Activated CD4-positive, alpha-beta T cell treated with anti-CD3 and anti-CD28 coated beads, Interleukin-2, Interleukin-4, amounts not matched to agents 100 ng/mL and 50 ng/mL, durations not matched to agents 16 hours and 8 hours (primary cell): ENCODE measurements at places on chromosomes 3 and 15.

DNA sequence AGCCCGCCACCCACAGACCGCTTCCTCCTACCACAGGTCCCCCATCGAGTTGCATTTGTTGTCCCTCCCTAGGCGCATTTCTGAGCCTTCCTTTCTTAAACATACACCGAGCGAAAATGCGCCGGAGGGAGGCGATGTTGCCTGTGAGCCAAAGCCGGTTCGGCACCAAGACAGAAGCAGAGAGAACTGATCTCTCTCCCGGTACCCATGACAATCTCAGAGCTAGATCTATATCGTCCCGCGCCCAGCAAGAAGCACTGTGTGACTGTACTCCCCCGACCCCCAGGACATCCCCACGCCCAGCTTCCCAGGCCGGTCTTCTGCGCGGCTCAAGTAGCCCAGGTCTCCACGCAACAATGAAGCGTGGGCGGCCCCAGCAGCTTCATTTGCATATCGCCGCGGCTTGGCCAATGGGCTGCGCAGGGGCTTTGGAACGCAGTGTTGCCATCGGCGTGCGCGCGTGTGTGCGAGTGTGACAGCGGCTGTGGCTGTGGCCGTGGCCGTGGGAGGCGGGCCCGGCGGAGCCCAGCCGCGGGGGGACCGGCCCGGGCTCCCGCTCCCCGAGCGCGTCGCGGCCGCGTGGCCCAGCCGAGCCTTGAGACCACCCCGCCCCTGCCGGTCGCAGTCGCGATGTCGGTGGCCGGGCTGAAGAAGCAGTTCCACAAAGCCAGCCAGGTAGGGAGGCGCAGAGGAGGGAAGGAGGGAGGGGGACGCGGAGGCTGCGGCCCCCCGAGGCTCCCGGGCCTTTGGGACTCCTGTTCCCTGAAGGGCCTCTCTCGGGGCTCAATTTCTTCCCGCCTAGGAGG is at the start of gene SH3GL3:
TSS of gene SH3GL3 (plus strand) at position 438 of the 806 bp plus-strand sequence. CDS start at position 631, 193 bp downstream.
- peak; percentile 46 for DNase-seq

DNA sequence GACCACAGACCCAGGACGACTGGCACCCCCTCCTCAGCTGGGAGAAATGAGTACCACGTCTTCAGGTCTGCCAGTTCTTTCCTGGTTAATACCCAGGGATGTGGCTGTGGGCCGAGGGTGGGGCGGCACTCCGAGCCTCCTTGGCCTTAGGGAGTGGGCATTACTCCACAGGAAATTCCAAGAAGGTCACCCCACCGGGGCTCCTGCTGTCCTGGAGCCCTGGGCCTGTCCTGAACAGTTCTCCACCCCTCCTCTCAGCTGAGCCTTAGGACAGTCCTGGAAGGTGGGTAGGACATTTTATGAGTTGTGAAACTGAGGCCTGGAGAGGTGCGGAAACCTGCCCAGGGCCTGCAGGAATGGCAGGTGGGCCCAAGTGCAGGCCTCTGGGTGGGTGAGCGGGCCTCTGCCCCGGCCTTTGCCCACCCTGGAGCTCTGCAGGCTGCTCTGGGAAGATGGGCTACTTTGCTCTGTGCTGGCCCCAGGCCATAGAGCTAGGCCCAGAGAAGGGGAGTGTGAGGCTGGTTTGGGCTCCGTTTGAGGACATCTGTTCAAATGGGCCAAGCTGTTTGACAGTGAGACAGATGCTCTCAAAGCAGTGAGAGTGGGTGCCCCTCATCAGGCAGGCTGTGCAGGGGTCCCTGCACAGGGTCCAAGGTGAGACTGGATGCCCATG is 103.1 kb downstream of the TMEM266 start:
- no peak for DNase-seq

DNA sequence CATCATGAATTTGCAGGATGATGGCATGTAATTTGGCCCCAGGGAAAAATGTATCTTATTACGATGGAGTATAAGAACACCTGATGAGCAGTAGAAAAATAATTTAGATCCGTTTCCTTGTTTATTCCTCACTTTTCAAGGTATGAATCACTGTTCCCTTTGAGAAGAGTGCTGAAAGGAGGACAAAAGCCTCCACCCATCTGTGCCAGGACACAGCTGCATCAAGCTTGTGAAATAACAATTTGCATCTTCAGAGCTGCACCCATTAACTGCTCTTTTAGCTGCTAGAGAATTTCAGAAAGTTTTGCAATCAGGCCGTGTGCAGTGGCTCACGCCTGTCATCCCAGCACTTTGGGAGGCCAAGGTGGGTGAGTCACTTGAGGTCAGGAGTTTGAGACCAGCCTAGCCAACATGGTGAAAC is 9.6 kb downstream of the CLDND1 start:
- no peak for DNase-seq

GRCh38 chr15:98902931-98903330 is 104.7 kb downstream of the PGPEP1L start:
- no peak for DNase-seq

DNA sequence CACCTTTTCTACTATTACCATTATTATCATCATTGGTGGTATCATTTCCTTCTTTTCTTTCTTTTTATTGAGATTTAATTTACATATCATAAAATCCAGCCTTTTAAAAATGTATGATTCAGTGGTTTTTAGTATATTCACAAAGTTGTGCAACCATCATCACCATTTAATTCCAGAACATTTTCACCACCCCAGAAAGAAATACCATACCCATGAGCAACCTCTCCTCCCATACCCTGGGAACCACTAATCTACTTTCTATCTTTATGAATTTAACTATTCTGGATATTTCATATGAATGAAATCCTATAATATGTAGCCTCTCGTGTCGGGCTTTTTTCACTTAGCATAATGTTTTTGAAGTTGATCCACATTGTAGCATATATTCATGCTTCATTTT is 29.1 kb downstream of the AAGAB start:
- DNase-seq, result no peak

- no peak for DNase-seq
Measured at GRCh38 chr3:65368866-65369265, 669.9 kb downstream of the MAGI1 start.

DNA sequence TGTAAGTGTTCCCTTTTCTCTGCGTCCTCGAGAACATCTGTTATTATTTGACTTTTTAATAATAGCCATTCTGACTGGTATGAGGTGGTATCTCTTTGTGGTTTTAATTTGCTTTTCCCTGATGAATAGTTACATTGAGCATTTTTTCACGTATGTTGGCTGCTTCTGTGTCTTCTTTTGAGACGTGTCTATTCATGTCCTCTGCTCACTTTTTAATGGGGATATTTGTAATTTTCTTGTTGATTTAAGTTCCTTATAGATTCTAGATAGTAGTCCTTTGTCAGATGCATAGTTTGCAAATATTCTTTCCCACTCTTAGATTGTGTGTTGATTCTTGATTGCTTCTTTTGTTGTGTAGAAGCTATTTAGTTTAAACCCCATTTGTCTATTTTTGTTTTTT is 179.2 kb downstream of the DOCK3 start:
- no peak for DNase-seq

GRCh38 chr3:67781218-67781617 is 126.8 kb upstream of the SUCLG2 start:
- DNase-seq, result no peak

- DNase-seq, result peak; percentile 30
Measured at GRCh38 chr3:171646357-171647133, 163.7 kb downstream of the PLD1 start.

DNA sequence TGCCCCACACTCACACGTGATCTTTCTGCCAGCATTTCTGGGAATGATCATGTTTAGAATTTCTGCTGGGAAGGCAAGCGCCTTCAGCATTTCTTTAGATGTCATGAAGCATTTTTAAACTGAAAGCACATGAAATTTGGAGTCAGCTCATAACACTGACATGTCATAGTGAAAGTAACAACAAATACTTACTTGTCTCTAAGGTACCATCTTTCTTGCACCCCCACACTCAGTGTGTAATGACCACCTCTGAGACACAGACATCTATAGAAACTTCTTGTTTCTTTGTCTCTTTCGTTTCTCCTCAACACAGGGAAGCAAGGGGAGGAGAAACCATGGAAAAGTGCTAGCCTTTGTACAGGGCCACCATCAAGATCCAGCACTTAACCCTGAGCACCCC is 171.7 kb downstream of the RORA start:
- DNase-seq, result peak; percentile 60

DNA sequence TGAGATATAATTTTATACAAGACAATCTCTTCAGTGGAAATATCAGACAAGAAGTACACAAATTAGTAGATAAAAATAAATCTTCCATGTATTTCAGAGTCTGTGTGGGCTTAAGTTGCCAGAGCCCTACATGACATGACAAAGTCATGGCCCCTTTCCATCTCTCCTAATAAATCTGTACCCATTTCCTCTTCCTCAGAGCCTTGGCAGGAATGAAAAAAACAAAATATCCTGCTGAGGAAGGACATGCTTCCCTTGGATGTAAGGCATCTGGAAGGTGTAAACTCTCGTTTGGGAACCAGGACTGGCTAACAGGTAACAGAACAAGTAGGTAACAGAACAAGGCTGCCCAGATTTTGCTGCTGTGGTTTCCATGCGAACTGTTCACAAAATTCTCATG is 148.1 kb downstream of the SNRK start:
- no peak for DNase-seq

DNA sequence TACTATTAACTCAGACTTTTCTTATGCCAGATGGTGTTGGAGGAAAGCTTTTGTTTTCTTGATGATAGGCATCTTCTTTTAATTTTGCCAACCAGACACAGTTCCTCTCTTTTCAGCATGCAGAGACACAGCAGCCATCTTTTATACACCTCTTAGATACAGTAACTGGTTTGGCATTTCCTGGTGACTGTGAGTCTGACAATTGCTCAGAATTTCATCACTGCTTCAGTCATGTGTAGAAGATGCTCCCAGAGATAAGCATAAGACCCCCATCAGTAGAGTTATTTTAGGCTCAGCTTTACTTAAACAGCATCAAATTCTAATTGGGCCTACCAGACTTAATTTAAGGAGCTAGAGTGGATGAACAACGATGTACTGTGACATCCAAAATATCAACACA is 779.0 kb downstream of the SQOR start:
- no peak for DNase-seq

DNA sequence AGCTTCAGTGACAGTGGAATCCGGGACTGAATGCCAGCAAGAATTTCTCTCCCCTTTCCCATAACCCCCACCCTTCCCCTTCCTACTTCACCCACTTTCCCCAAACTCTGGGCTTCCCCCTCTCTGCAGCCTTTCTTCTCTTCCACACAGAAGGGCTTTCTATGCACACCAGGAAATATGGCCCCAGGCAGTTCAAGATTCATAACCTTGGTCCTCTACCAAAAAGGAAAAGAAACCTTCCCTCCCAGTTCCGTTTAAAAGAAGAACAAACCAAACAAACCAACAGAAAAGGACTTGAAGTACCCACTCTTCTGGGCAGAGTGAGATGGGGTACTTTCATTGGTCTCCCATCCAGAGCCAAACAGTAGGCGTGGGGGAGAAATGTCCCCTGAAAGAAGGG is 68.8 kb upstream of the ABHD2 start:
- DNase-seq, result no peak

- DNase-seq, result no peak
Measured at GRCh38 chr15:71436854-71437253, 321.6 kb downstream of the THSD4 start.

- DNase-seq, result no peak
Measured at GRCh38 chr15:88048755-88049154, 207.8 kb downstream of the NTRK3 start.

DNA sequence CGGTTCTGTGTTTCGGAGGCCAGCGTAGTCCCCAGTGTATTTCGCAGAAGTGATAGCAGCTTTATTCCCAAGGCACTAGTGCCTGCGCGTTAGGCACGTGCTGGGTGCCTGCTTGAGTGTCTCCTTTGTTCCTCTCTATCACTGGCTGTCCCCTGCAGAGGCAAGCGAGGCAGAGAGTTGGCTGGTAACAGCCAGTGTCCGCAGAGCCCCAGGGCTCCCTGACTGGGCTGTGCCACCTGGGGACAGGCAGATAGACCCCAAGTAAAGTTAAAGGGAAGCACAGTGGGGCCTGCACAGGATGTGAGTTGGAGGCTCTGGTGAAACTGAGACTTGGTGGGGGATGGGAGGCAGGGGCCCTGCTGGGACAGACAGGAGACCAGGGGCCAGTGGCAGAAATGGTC is 50.7 kb downstream of the APBA2 start:
- DNase-seq, result no peak

GRCh38 chr3:40366203-40367162 is 20.5 kb upstream of the ENTPD3 start:
- no peak for DNase-seq

DNA sequence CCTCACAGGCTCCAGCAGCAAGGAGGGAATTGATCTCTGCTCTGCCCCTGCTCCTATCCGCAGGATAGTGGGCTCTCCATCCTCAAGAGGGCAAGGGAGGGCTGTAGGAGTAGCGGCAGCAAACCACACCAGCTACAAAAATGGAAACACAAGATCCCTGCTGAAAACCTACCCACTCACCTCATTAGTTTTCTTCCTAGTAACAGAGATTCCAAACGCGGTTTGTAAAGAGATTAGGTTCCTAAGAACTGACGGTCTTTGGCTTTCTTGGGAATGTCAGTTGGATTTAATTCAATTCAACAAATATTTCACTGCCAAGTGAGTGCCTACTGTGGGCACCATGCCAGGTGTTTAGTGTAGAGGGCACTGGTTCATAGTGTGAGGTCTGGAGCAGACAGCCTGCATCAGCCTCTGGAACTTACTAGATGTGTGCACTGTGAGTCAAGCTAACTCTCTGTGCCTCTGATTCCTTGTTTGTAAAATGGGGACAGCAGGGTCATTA is 84.7 kb downstream of the MRPL46 start:
- DNase-seq, result no peak

- no peak for DNase-seq
Measured at GRCh38 chr3:61087465-61087864, 163.8 kb downstream of the FHIT start.

GRCh38 chr15:69305204-69305931 is 6.7 kb downstream of the PAQR5 start:
- no peak for DNase-seq

DNA sequence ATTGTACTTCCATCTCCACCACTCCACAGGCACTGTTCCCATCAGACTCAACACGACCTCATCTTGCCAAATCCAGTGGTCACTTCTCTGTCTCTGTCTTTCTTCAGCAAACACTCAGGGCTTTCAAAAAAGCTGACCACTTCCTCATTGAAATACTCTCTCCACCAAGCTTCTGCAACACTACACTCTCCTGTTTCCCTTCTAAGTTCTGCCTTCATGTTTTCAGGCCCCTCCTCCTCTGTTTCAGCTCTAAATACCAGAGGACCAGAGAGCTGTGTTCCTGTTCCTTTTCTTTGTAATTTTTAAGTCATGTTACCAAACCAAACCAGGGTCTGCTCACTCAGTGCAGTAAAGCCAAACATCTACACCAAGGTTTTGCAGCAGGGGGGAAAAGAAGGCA is 33.8 kb upstream of the ACP3 start:
- no peak for DNase-seq

GRCh38 chr3:270688-271087 is 74.1 kb downstream of the CHL1 start:
- DNase-seq, result no peak

- DNase-seq, result peak; percentile 89
Measured at GRCh38 chr3:49539659-49540560, 14.4 kb upstream of the BSN start.

DNA sequence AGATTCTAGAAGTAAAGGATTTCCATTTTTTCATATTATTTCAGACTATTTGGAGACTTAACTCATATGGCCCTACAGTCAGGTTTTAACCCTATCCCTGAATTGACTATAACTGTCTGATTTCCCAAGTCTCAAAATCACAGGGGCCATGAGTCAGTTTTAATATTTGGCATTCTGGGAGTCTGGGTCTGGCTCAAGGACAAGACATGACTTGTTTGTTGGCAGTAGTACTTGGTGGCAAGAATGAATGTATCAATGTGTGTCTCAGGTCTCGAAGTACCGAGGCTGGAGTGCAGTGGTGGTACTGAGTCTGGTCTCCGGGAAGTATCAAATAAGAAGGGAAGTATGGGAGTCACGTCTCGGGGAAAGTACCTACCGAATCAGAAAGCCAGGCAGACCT is 10.8 kb downstream of the UMPS start:
- no peak for DNase-seq
